IPS DF 19.7 (cell line): ENCODE measurements at places on chromosomes 5 and 9.

GRCh38 chr9:32385152-32385884 is 875 bp downstream of the ACO1 start:
- no peak for DNase-seq

DNA sequence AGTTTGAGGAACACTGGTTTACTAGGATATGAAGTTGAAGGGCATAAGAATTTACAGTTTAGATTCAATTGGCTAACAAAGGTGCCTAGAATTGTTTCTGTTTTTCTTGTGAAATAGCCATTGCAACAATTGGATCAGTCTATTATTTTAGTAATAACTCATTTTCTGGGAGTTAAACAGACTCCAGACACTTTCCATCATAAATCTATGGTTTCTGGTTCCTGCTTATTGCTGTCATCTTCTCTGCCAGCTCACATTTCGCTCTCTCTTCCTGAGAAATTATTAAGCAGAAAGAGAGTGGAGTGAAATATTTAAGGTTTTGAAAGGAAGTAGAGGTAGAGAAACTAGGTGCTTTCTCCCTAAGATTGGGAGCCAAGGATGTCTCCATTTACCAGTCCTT is 165.1 kb upstream of the PRR16 start:
- DNase-seq = no peak

GRCh38 chr5:14702238-14702839 is 37.8 kb downstream of the OTULIN start:
- no peak for DNase-seq

- no peak for DNase-seq
These were observed 4.0 kb upstream of the CMYA5 start for GRCh38 chr5:79685627-79686026.

DNA sequence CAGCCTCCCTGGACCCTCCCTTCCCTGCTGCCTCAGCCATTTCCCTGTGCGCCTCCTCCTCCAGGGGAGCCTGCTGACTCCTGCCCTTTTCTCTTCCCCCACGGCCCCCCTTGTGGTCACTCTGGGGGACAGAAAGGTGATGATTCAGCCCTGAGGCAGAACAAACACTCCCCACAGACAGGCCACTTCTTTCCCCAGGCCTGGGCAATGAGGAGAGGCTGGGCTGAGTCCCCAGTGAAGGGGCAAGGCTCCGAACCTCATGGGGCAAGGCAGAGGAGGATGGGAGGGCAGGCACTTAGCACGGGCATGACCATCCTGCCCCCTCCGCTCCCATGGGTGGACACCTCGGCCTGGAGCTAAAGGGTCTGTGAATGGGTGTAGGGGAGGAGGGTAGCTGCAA is 21.0 kb downstream of the CSF1R start:
- DNase-seq = no peak

DNA sequence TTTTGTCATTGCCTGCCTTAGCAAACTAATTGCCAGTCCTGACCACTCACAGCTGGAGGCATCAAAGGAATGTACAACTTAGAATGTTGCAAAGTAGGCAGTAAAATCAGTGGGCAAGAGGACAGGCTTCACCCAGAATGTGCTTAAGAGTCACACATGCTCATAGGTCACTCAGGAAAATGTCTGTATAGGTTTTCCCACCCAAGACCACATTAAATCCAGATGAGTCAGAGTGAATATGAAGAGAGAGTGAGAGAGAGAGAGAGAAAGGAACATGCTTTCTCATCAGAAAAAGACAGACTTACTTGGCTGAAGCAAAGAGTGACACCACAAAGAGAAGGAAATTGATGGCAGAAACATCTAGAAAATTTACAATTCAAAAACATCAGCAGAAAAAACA is 37.9 kb downstream of the PLEKHG4B start:
- no peak for DNase-seq
